ENCODE measurements at places on chromosomes 1 and 21.

- DNase-seq: no peak
Observed at GRCh38 chr1:245526141-245526540, 371.4 kb downstream of the KIF26B start.

DNA sequence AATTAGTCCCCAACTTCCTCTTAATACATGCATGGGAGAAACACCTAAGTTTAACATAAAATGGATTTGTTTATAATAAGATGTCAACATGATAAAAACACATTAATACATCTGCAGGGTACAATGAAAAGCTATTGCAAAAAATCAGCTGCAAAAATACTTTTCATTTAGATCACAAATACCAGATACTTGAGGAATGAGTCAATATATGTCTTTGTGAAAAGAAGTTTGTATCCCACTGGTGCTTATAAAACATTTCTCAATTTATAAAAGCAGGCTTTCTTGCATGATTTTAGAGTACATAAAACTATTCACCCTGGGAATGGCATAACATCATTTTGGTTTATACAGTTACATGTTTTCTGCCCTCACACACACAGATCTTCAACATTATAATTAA is 18.6 kb upstream of the PRKAA2 start:
- no peak for DNase-seq

- no peak for DNase-seq
Observed at GRCh38 chr1:32055416-32055815, 17.3 kb upstream of the TMEM39B start.

DNA sequence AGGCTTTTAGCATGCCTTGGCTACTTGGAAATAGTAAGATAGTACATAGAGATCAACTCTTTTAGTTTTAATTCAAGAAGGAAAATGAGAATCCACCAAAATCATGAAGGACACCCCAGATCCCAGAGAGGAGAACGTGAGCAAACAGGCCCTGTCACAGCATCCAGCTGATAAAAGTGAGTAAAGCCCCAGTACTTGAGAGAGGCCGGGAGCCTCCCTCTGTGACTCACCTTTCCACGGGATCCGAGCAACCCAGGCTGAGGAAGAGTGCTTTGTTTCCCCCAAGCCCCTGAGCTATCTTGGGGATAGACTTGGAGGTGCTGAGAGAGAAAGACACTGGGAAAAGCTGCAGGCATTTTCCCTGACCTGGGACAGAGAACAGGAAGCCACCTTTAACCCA is 238.6 kb downstream of the DUSP10 start:
- DNase-seq: no peak

- no peak for DNase-seq
Observed at GRCh38 chr1:170593173-170594011, 61.4 kb downstream of the GORAB start.

- DNase-seq: no peak
Observed at GRCh38 chr1:40966417-40966816, 13.1 kb upstream of the CTPS1 start.
